Head of caudate nucleus (tissue), 42 donors: ENCODE measurements at places on chromosomes 1 and 21.

DNA sequence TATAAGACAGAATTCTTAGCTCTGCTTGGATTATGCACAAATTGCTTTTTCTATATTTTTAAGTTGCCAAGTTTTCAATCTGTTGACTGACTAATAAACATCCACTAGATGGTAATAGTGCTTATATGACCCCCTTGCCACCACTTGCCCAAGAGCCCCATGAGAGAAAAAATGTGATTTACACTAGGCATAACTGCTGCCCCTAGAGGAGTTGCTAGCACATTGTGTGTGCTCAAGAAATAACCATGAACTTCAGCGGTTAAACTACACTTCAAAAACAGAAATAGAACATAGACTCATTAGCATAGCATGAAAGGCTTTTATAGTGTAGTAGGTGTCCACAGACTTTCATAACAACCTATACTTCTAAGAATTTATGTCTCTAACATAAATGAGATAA is 61.4 kb downstream of the BRINP3 start:
- no peak for DNase-seq

GRCh38 chr1:9079988-9080704 is 10.7 kb upstream of the SLC2A5 start:
- no peak for DNase-seq

DNA sequence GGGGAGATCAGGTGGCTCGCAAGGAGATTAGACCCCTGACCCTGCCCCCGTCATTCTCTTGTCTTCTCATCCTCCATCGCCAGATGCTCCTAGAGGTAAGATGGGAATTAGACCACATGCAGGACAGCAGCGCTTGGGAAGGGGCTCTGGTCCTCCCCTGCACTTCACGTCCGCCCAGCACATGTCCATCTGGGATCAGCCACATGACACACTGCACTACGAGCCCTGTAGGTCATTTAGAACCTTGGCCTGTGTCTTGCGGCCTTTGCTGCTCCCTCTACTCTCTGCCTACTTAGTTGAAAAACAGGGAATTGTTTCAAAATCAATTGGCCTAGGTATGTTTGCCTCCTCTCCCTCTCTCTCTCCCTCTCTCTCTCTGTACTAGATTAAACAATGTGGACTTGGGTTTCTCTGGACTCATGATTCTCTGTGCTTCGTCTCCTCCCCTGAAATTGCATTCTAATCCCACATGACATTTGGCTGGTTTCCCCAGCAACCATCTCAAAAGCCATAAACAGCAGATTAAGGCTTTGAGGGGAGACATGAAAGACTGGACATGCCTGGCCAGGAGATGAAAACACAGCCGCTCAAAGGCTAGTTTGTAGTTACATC is 3.8 kb upstream of the NCMAP start:
- no peak for DNase-seq

DNA sequence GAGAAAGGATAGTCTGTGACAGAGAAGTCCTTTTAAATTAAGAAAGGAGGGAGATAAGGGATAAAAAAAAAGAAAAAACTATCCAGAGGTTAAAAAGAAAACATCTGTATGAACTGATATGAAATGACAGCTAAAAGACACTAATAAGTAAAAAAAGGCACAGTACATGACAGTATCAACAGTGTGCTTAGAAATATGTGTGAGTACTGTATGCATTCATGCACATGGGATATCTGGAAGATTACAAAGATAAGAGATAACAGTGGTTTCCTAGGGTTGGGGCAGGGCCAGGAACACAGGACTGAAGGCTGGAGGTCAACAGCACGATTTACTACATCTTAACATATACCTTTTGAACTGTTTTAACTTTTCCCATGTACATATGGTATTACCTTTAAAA is 13.3 kb downstream of the PTP4A2 start:
- no peak for DNase-seq

- no peak for DNase-seq
Observed at GRCh38 chr1:46072975-46073374, 59.5 kb downstream of the PIK3R3 start.

GRCh38 chr1:151858886-151859665 is 5.6 kb upstream of the THEM5 start:
- no peak for DNase-seq

DNA sequence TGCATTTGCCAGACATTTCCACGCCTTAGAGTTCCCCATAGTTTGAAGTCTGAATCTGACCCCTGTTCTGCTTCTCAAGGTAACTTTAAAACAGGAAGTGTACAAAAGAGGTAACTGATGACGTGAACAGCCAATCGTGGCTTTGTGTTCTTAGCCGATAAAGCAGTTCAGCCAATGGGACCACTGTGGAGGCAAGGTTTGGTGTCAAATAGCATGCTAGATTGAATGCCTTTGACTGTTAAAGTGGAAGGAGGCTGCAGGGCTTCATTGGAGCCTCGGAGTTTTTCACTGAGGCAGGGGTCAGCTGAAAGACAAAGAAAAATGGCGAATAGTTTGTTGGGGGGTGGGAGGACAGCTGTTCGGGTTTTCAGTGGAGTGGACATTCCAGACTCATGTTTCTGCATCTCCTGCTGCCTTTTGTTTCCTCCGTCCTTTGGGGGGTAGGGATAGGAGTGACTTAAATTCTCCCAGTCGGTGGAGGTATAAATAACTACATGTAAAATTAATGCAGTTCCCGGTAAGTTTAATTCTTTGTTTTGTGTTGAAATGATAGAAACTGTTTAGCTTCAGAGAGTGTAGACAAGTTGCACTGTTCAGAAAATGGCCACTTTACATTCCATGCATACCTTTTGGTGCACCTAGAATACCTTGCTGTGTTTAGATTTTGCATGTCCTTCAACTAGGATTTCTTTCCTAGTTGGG is 17.7 kb downstream of the NFYC start:
- DNase-seq: peak; percentile 70

DNA sequence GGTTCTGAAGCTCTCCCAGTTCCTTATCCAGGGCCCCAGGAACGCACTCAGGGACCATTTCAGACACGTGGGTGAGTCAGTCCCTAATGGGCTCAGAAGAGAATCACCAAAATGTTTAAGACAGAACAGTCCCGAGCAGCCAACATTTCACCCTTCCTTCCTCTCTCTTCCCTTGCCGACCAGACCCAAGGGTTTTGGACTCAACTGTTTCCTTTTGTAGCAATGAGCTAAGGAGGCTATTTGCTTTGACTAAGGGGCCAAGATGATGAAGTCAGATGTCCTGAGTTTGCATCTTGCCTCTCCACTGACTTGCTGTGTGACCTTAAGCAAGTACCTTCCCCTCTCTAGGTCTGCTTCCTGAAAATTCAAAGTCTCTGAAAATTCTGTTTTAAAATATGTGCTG is 472.3 kb upstream of the VAMP3 start:
- DNase-seq: no peak

- no peak for DNase-seq
Observed at GRCh38 chr21:37410639-37411038, 44.1 kb downstream of the DYRK1A start.

GRCh38 chr1:228156515-228156881 is 6.8 kb downstream of the GJC2 start:
- DNase-seq: no peak

GRCh38 chr1:230280054-230280795 is 145.9 kb downstream of the PGBD5 start:
- no peak for DNase-seq

DNA sequence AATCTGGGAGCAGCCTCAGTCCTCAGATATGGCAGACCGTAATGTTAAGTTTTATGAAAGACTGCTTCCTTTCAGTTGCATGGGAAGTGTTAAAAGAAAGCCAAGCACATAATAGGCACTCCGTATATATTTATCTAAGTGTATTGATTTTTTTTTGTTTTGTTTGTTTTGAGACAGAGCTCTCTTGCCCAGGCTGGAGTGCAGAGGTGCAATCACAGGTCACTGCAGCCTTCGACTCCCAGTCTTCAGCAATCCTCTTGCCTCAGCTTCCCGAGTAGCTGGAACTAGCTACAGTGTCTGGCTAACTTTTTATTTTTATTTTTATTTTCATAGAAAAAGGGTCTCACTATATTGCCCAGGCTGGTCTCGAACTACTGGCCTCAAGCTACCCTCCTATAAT is 341.8 kb downstream of the USH2A start:
- DNase-seq: no peak

- DNase-seq: no peak
Observed at GRCh38 chr1:31099293-31100032, 33.9 kb upstream of the PUM1 start.

- no peak for DNase-seq
Observed at GRCh38 chr1:246798606-246799496, 74.6 kb downstream of the SCCPDH start.

GRCh38 chr1:215421744-215422143 is 145.4 kb upstream of the KCTD3 start:
- DNase-seq: no peak

- peak; percentile 73 for DNase-seq
Observed at GRCh38 chr1:6052543-6053205, 7.0 kb downstream of the KCNAB2 start.
